ENCODE measurements at places on chromosomes 12 and 14.

DNA sequence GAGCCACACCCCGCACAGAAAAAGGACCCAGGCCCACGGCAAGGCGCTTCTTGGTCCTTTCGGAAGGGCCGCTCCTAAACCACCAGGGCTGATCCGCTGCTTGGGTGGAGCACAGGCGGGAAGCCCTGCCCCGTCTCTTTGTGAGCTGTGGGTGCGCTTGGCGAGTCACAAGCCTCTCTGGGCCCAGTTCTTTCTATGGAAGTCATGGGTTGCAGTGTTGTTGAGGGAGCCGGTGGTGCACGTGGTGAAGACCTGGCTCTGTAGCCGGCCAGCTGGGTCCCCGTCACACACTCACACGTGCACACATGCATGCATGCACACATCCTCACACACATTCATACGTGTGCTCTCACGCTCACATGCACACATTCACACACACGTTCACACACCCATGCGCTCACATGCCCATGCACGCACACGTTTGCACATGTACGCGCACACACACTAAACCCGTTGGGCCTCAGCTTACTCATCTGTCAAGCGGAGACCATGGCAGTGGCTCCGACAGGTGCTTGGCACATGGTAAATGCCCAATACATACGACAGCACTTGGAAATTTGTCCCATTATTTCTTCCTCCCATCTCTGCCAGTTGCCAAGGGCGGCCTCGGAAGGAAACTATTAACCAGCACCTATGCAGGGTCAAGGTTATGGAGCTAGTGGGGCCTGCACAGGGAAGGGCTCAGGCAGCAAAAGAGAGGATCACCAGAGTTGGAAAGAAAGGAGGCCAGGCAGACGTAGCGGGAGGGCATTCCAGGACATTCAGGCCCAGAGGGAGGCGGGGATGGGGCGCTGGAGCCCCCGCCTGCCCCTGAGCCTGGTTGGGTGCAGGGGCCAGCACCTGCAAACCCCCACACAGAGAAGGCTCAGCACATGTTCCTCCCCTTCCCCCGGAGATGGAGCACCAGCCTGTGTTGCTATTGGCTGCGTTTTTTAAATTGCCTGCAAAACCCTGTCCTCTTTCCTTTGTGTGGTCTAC is 96.9 kb downstream of the SETD3 start:
- no peak for DNase-seq

DNA sequence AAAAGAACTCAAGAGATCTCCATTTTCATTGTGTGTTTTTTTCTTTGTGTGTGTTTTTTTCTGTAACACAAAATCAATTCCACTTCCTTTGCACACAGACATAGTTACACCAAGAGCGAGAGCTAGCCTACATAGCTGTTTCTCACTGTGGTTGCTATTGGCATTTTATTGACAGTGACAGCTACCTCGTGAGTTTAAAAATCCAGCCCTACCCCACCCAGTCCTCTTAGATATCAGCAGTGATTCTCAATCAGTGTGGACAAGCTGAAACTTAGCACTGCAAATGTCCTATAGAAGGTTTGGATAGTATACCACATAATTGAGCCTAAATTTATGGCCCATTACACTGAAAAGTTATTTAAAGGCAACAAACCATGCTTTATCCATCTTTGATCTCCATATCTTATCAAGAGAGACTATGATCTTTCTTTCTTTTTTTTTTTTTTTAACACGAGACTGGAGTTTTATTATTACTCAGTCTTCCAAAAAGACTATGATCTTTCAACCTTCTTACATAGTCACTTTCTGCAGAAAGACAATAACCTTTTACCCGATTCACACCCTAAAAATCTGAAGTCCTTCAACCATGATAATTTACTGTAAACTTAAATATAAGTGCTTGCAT is 46.8 kb downstream of the ATP2B1 start:
- no peak for DNase-seq

- no peak for DNase-seq
Measured at GRCh38 chr14:98932431-98933325, 339.3 kb downstream of the BCL11B start.

DNA sequence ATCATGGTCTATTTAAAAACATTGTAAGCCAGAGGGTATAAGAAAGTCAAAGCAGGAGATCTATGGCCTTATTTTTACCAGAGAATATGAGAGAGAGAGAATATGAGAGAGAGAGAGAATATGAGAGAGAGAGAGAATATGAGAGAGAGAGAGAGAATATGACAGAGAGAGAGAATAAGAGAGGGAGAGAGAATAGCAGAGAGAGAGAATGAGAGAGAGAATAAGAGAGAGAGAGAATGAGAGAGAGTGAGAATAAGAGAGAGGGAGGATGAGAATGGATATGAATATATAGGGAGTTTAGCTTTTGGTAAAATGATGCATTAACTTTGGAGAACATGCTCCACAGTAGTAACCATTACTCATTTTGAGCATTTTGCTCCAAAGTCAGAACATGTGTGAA is 48.0 kb upstream of the ALG10B start:
- DNase-seq: no peak

- no peak for DNase-seq
Measured at GRCh38 chr12:48932878-48933277, 7.6 kb upstream of the FKBP11 start.

- DNase-seq: no peak
Measured at GRCh38 chr14:54854181-54854580, 48.4 kb downstream of the GCH1 start.

DNA sequence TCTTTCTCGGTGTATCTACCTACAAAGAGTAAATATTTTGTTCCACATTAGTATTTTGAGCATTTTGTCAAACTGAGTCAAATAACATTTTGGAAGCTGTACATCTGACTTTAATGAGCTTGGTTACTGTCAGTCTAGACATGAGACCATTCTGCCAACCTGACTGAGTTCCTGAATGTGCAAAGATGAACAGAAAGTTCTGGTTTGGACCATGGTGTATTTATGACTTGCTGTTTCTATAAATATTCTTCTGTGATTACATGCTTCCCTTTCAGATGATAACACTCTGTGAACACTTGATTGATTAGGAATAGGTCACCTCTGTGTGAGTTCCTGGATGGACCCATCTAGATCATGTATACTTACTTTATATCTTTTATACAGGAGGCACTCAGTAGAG is 827.8 kb downstream of the VRK1 start:
- DNase-seq: no peak

- DNase-seq: no peak
Measured at GRCh38 chr14:22122227-22122818, 448.7 kb upstream of the OR4E1 start.

DNA sequence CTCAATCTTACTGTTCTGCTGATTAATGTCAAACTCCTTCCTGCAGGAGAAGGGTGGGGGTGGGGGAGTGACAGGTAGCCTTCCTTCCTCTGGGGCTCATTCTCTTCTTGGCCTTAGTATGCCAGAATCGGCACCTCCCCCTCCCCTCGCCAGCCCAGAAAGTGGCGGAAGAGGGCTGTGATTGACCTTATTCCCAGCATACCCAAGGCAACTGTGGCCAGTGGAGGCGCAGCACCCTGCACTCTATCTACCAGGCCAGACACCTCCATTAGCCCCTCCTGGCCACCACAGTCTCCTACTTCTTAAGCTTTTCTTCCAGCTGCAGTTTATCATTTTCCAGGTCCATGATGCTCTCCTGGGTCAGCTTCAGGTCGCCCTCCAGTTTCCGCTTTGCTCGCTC is 15.5 kb downstream of the MYH6 start:
- DNase-seq: no peak

DNA sequence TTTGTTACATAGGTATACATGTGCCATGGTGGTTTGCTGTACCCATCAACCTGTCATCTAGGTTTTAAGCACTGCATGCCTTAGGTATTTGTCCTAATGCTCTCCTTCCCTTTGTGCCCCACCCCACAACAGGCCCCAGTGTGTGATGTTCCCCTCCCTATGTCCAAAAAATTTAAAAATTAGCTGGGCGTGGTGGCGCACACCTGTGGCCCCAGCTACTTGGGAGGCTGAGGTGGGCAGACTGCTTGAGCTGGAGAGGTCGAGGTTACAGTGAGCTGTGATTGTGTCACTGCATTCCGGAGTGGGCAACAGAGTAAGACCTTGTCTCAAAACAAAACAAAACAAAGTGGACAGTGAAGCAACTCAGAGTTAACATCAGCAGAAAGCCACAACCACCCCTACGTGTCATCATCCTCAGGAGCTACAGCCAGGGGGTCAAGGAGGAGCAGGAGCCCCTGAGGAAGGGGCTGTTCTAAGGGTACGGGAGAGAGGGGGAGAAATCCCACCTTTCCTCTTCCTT is 36.8 kb upstream of the SGPP1 start:
- no peak for DNase-seq

Data from T follicular helper cell (primary cell).